ENCODE measurements at places on chromosomes 1 and 21.

DNA sequence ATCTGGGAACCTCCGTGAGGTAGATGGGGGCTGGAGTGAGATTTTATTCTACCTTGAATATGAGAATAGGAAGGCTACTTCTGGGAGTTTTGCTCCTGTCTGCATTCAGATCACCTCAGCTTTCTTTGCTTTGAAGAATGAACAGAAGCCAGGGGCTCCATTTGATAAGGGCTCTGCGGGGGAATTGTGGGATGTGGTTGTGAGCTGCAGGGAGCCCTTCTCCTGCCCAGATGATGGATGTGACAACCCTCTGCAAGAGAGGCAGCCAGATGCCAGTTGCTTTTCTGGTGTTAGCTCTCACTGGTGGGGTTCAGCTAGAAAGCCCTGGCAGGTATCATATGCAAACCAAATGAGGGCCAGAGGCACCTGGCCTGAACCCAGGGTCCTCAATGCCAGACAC, 21.5 kb downstream of the IER5 start:
- no peak for DNase-seq

DNA sequence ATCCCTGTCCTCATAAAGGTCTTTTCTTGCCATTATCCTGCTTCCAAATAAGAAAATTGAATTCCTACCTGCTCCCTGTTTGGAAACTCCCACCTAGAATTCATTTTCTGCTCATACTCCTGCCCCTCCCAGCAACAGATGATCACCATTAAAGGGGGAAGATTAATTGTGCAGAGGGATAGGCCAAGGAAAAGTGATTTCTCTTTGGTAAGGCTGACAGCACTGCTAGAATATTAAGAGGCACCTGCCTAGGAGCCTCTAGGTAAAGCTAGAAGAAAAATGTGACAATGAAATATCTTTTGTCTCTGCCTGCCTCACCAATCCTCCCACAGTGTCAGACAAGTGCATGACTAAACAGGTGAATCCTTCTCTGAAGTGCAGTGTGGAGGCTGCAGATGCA, 77.0 kb upstream of the SPATA6 start:
- no peak for DNase-seq

DNA sequence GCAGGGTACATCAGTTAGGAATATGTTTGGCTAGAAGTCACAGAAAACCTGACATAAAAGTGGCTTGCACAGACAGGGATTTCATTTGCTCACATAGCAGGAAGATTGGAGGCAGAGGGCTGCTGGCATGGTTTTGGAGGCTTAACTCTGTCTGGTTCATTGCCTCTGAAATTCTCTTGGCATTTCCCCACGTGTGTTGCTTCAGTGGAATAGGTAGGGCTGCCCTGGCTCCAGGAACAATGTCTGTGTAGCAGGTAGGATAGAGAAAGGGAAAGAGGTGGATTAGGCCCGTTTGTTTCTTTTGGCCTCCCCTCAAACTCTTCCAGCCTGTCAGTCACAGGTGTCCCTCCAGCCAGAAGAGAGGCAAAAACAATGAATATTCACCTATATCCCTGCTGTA, 20.5 kb upstream of the SIPA1L2 start:
- no peak for DNase-seq

GRCh38 chr1:213598263-213598662, 389.5 kb upstream of the PROX1 start:
- DNase-seq, result no peak

- no peak for DNase-seq
Observed at GRCh38 chr21:28936036-28936435, 56.6 kb downstream of the LTN1 start.

- no peak for DNase-seq
Observed at GRCh38 chr1:162006081-162006480, 17.6 kb downstream of the OLFML2B start.

- DNase-seq, result no peak
Observed at GRCh38 chr1:165942927-165943597, 115.6 kb downstream of the UCK2 start.

DNA sequence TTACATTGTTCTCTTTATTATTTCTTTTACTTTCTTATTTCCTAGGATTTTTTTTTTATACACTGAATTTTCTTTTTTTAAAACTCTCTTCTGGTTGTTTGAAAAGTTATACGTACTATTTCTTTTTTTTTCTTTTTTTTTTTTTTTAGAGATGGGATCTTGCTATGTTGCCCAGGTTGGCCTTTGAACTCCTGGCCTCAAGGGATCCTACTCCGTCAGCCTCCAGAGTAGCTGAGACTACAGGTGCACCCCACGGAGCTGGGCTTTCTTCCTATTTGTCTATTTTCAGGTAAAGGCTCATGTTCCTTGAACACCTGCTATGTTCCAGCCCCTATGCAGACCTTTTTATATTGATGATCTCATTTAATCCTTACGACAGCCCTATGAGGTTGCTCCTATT, 29.4 kb upstream of the DYRK1A start:
- DNase-seq, result no peak

- no peak for DNase-seq
Observed at GRCh38 chr1:116814926-116815723, 60.9 kb downstream of the CD2 start.

DNA sequence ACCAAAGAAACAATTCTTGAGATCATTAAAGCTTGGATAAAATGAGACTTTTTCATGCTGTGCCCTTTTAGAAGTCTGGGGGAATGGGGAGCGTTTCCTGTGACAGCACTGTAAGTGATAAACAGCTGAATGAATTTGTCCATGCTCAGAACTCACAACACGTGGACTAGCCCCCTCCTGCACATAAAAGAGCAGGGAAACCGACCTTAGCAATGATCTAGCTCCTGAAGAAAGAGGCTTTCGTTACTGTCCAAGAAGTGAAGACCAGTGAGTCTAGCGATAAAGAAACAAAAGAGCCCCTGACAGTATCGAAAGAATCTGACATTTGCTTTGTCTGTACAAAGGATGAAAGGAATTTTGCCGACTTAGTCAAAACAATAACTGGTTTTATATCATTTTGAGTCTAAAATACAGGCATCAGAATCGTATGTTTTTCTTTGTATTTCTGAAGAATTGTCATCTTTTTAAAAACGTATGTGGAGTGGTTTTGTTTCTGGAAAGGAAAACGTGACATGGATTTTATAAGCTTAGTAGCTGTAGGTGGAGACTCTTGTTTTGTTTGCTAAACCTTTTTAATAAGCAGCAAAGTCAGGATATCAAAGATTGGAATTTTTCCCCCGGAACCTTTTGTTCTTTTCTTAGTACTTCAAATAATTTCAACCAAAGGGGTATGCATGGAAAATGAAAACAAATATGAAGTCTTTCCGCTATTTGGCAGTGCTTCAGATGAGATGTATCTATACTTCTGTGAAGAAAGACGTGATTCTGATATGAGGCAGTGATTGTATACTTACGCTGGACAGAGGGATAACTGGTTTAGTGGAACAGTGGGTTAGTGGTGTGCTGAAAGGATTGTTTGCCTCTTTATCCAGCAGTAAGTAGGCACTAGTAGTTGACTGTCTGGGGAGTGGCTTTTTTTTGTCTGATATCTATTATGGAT, 61.0 kb downstream of the MAST2 start:
- no peak for DNase-seq

All from activated naive CD4-positive, alpha-beta T cell (primary cell).